T-helper 2 cell (primary cell): ENCODE measurements at places on chromosomes 1 and 21.

DNA sequence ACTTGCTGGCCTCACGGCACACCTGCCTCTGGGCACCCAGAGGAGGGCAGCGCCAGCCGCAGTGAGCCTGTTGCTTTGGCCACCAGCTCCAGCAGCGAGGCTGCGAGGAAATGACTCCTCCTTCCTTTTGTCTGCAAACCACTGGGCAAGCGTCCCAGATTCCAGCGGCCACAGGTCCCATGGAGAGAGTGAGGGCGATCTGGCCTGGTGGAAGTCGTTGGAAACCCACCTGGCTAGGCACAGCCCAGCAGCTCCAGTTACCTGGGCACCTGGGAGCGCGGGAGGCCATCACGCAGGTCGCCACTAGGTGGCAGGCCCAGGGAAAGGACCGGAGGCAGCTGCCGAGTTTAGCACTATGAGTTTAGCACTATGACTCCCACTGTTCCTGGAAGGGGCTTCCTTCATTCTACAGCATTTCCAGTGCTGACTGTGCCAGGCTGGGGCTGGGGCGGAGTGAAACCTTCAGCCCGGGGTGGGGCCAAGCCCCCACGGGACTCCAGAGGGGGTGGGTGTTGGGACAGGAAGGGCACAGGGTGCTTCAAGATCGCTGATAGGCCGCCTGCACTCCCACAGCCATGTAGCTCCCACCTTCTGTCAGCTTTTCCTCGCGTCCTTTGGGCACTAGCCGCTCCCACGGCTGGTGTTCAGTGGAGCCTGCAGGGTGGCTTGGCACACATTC is 1.1 kb upstream of the ESPN start:
- peak; percentile 63 for DNase-seq

GRCh38 chr1:204578867-204579664 is 62.9 kb downstream of the MDM4 start:
- no peak for DNase-seq

- no peak for DNase-seq
Measured at GRCh38 chr1:172537366-172537765, 4.4 kb downstream of the SUCO start.

DNA sequence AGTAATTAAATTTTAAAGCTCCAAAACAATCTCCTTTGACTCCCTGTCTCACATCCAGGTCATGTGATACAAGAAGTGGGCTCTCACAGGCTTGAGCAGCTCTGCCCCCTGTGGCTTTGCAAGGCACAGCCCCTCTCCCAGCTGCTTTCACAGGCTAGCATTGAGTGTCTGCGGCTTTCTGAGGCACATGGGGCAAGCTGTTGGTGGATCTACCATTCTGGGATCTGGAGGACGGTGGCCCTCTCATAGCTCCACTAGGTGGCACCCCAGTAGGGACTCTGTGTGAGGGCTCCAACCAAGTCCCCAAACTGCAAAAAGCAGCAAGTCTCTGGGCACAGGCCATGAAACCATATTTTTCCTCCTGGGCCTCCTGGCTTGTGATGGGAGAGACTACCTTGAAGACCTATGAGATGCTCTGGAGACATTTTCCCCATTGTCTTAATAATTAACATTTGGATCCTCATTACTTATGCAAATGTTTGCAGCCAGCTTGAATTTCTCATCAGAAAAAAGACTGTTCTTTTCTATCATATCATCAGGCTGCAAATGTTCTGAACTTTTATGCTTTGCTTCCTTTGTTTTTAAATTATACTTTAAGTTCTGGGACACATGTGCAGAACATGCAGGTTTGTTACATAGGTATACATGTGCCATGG is 554.1 kb upstream of the OLFM3 start:
- DNase-seq, result no peak

DNA sequence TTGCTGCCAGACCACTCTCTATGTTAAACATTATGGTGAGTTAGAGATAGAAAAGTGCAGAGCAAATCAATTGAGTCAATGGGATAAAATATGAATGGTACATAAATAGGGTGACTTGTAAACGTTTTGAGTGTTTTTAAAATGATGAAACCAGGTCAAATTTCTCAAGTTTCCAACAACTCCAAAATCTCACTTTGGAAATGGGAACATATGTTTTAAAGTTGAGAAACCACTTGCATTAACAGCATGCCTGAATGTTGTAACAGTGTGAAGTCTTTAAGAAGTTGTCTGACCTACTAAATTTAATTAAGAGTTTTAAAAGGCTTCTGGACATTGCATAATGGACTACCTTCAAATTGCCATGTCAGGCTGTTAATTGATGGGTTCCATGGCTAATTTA is 33.6 kb upstream of the RAVER2 start:
- DNase-seq, result no peak

DNA sequence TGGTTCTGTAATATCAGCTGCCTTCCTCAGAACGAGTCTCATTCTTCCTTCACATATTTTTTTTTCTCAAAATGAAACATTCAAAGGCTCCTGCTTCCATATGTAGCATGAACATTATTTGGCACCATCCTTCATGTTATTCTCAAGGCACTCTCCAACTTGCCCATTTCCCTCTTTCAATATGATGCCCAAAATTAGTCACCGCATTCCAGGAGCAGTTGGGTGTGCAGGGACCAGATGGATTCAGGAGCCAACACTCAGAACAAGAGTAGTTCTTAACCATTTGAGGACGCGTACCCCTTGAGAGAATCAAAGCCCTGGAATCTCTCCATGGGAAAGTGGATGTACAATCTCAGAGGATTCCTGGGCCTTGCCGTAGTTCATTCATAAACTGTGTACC is 50.3 kb downstream of the KCNK1 start:
- no peak for DNase-seq

DNA sequence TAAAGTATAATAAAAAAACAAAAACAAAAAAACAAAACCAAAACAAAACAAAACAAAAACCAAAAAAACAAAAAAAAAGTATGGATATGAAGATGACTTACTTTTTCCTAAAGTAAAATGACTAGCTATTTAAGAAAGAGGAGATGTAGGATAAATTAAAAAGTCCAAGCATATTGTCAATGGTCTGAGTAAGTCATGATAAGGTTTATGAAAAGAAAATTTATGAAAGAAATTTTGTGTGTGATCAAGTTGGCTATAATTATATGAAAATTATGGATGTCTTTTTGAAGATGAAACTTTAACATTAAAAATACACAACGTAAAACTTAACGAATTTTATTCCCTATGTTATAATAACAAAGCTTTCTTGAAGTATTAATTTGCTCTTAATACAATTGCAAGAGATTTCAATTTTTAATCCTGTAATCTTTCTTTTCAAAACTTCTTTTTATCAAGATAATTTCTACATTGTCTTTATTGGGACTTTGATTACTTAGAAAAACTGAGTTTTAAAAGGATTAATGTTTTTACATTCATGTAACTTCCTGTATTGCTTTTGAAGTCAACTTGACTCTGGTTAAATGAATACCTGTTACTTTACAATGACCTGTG is 200.9 kb upstream of the IVNS1ABP start:
- DNase-seq, result no peak

- no peak for DNase-seq
Measured at GRCh38 chr1:175801979-175802378, 58.6 kb upstream of the TNR start.
